Sciatic nerve (tissue), 2 donors: ENCODE measurements at places on chromosomes 7 and 10. TPM values are rescaled to one million over a fixed set of nuclear protein-coding genes. Genes with fewer than 3 reads are reported as not detected.

The AMPH gene
- total RNA-seq: 5.9 TPM

- DNase-seq: no peak
These were observed 589 bp downstream of the LSM8 start for GRCh38 chr7:118184565-118184940.

- DNase-seq: peak; percentile 63
These were observed at the start of gene NRP1 for GRCh38 chr10:33334153-33334804. Gene NRP1, minus strand, starts transcription at chr10:33334667. Its CDS starts 285 bp downstream, at chr10:33334382.

- no peak for DNase-seq
These were observed 101.8 kb downstream of the CALN1 start for GRCh38 chr7:72310301-72310700.

- peak; percentile 55 for DNase-seq
These were observed 8.8 kb upstream of the ZMIZ1 start for GRCh38 chr10:79059859-79060379.

GRCh38 chr7:2172311-2173188, 60.2 kb downstream of the MAD1L1 start:
- no peak for DNase-seq

The OPN4 gene
- 0.18 TPM for total RNA-seq

The CCDC186 gene
- total RNA-seq: 23.1 TPM

DNA sequence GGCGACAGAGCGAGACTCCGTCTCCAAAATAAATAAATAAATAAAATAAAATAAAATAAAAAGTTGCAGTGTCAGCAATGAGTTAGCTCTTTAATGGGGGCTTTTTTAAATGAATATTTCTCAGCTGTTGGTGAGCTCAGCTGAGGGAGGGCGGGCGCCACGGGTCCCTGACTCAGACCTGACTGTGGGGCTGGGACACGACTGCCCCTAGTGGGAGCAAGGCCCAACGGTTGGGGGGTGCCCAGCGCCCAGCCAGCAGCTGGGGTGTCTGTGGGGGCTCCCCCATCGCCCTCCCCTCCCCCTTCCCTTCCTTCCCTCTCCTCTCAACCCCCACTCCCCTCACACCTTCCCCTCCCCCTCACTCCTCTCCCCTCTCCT, 46.6 kb downstream of the PWWP2B start:
- no peak for DNase-seq

- DNase-seq: no peak
These were observed 87.9 kb downstream of the STRA8 start for GRCh38 chr7:135321556-135321955.

DNA sequence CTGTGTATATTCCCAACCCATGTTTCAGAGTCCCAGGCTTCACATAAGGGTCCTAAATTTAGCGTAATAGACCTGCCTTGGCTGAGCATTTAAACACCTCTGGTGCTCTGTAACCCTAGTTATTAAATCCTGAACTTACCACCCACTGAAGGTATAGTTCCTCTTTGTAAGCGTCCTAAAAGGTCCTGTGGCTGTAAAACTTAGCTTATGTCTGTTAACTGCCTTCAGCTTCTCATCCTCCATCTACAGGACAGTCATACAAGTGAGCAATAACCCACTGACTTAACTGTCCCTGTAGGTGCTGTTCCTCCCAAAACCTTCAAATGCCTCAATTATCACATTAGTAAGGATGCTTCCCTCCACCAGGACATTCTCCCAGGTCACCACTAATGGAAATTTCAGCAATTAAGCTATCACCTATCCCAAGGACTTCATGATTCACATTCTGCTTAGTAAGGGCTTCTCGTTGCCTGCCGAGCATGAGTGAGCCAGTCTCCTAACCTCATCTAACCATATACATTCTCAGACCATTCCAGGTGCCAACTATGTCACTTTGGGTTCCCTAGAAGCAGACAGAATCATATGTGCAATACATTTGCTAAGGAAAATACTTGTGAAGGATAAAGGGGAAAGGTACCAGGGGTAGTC, 55.8 kb downstream of the CASD1 start:
- no peak for DNase-seq

- peak; percentile 64 for DNase-seq
These were observed 2.8 kb downstream of the EEPD1 start for GRCh38 chr7:36155811-36156361.

The PSD gene
- 1.9 TPM for total RNA-seq

DNA sequence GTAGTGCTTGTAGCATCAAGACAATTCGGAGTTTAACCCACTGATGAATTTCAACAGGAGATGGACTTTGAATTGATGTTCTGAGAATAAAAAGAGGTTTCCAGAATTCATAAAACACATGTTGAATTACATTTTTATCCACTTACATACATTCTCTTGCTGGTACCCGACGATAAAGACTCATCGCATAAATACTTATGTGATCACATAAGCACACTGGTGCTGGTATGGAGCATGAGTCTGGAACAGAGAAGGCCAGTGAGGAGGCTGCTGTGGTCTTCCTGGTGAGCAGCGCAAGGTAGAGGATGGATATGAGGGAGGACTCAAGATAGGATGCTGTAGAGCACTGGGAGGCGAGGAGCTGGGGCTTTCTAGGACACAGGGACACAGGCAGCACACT, 109.0 kb downstream of the RNF216 start:
- no peak for DNase-seq

DNA sequence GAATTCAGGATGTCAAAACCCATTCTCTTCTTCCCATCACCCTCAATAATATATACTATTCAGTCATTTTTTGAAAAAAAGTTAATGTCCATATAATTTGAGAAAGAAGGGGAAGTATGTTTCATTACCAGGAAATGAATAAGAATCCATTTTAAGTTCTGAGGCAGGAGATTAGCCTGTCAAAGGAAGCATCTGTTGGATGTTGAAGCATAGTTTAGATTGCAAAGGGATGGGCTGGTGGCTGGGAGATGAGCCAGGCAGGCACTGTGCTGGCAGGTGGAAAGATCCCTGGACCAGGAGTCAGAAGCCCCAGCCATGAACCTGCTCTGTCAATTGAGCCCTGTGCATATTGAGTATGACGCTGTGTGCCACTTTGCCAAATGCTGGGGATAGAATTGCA, 48.4 kb upstream of the CRTAC1 start:
- DNase-seq: no peak

The AKR1C3 gene
- total RNA-seq: 48.1 TPM

DNA sequence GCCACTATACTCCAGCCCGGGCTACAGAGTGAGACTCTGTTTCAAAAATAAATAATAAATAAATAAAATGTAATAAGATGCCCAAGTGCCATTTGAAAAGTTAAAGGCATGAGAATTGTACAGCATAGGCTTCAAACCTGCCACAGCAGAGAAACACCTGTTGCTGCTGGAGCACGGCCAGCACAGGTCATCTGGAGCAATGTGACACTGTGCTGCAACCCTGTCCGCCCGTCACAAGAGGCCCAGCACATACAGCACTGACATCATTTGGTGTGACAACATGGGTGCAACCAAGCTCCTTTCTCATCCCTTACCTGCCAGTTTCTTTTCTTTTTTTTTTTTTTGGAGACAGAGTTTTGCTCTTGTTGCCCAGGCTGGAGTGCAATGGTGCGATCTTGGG, 1.3 kb downstream of the RFC2 start:
- no peak for DNase-seq

The RAMP3 gene
- 59.6 TPM for total RNA-seq

The POM121L12 gene
- not detected for total RNA-seq

The TLX1 gene
- total RNA-seq: not detected

DNA sequence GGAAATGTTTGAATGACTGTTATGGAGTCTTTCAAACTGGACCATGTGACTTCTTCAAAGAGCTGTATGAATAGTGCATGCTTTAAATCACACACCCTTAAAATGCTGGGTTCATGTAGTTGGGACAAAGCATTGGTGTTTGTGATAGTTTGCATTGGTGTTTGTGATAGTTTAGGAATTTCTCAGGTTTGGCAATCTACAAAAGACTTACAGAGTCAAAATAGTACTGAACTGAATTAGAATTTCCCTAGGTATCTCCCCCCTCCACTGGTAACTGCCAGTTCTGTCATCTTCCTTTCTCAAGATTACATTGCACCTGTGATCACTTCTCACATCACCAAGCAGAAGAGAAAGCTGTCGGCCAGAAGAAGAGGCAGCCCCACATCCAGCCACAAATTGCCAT, 261.1 kb downstream of the GATA3 start:
- DNase-seq: no peak

GRCh38 chr7:121755286-121755685, 117.7 kb upstream of the PTPRZ1 start:
- DNase-seq: no peak

- DNase-seq: no peak
These were observed 3.9 kb upstream of the ATP6V0E2 start for GRCh38 chr7:149869867-149870266.

The NODAL gene
- not detected for total RNA-seq

The UPK3B gene
- 3.7 TPM for total RNA-seq

The PLXNA4 gene
- total RNA-seq: 9.0 TPM

The NXPH1 gene
- total RNA-seq: not detected

- peak; percentile 49 for DNase-seq
These were observed 50.6 kb upstream of the DUSP5 start for GRCh38 chr10:110446954-110447608.

The CHRM2 gene
- total RNA-seq: not detected

- no peak for DNase-seq
These were observed 88.6 kb downstream of the RNF216 start for GRCh38 chr7:5692845-5693278.

DNA sequence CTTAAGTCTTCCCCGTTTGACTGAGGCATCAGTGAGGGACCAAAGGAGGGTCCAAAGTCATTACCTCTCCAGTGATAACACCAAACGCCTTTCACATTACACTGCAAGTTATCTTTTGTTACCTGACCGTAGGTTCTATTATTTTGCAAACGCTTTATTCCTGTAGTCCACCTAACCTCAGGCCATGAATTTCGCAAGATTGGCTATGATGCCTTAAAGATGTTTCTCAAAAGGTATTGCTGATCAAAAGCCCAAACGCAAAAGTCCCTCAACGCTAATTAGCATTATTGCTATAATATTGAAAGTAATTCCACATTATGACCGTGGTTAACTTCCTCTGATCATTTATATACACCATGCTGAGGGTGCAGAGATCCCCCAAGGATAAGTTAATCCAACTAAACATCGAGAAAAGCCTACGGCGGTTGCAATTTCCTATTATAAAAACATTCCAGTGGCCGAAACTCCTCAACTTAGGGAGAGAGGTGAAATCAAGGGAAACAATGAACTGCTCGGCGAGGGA, 649 bp downstream of the DNA2 start:
- no peak for DNase-seq

DNA sequence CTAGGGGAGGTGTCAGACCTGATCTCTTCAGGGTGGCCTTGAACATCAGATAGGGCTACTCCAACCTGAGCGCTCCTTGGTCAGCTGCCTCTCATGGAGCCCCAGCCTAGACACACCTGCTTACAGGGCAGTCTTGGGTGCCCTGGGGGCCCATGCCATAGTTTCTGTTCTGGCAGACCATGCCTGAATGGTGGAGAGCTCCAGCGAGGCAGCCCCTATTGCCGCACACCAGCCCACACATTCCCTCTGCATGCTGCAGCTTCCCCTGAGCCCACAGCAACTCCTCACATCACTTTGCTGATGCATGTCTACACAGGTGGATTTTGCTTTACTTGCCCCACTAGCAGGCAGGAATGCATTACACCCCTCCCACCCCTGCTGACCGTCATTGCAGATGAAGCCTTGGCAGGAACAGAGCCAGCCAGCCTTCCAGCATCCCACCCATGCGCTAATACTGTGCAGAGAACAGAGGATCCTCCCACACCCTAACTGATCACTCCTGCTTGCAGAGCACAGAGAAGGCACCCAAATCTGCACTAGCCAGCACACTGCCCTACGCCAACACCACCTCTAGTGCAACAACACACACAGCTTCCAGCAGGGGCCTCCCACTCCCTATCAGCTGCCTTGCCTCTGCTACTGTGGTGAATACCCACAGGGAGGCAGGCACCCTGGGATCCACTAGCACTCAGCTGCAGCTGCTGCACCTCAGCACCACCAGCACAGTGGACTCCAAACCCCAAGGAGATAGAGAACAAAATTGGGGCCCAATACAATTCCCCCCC, 43.0 kb upstream of the GRM3 start:
- no peak for DNase-seq

The TMEM225B gene
- 3.5 TPM for total RNA-seq
